Stimulated activated CD4-positive, alpha-beta T cell treated with anti-CD3 and anti-CD28 coated beads, Interleukin-1b, Interleukin-23, amount 100 ng/mL, for 1 hour (primary cell): ENCODE measurements at places on chromosomes 12 and 14.

GRCh38 chr14:89351516-89352404 lies 65.3 kb downstream of the FOXN3 start:
- no peak for DNase-seq

DNA sequence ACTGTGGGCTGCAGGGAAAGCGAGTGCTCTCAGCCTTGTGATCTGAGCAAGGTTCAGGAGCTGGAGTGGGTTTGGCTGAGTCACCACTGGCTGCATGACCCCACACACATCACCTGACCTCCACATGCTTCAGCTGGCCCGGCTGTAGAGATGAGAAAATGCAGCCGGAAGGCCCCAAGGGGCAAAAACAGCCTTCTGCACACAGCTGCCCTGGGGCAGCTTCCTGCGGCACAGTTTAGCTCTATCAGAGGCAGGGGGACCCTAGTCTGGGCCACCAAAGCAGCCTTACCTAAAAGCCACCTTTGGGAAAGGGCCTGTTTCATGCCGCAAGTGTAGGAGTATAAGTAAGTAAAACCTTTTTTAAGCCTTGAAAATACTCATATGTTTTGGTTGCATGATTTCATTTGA lies 123.3 kb downstream of the SSPN start:
- DNase-seq: no peak

DNA sequence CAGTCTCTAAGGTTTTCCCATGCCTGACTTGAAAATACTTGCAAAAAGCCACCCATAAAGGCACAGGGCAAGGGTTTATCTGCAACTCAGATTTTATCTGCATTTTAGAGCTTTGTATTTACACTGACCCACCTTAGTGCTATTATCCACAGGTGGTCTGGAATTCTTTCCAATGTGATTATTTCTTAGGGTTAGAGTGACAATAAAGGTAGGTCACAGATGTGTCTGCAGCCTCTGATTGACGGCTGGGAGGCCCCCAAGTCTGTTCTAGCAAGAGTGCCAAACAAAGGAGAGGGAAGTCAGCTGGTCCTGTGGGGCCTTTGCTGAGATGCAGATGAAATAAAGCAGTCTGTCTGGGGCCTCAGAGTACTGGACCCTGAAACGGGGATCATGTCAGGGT lies 64.0 kb downstream of the FRMD6 start:
- no peak for DNase-seq

GRCh38 chr14:20631023-20631879 lies 10.2 kb downstream of the OR6S1 start:
- no peak for DNase-seq

- DNase-seq: no peak
Observed at GRCh38 chr14:28901631-28902030, 135.0 kb downstream of the FOXG1 start.
